Stimulated activated CD4-positive, alpha-beta T cell treated with anti-CD3 and anti-CD28 coated beads, TNF-alpha, amount 100 ng/mL, for 48 hours (primary cell): ENCODE measurements at places on chromosomes 6 and 20.

GRCh38 chr20:43744966-43745730, 18.3 kb upstream of the GTSF1L start:
- no peak for DNase-seq

DNA sequence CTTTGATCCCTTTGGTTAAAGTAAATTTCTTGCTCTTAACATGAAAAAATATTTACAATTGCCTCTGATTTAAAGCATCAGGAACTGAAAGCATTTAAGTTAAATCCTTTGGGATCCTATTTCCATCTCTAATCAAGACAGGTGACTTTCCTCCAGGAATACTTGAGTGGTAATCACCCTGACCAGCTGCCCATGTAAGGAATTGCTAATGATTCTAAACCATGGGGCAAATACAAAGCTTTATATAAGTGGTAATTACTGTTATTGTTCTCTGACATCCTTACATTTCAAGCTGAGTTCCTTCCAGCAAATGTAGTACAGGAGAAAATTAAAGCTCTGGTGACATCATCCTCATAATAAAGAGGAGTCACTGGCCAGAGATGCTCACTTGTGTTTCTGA, 100.6 kb downstream of the CRYBG1 start:
- DNase-seq = no peak

DNA sequence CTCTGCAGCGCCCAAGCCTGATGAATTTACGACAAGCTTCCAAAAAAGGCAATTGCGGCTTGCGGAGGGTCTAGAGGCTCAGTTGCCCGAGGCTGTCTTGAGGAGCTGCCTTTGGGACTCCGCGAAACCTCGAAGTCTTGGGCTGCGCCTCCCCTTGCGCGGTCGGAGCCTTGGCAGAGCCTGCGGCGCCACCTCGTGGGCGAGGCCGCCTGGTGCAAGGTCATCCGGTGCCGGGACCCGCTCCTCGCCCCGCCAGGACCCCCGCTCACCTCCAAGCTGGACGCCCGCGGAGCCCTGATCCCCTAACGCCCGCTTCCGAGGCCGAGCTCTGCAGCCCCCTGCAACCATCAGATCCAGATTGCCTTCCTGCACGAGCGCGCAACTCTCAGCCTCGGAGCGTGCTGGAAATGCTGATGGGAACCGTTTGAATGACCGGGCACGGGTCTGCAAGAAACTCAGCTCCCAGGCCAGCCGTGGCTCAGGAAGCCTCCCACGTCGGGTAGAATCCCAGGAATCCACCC, 14.9 kb upstream of the FAM210B start:
- peak; percentile 13 for DNase-seq

- DNase-seq = no peak
These were observed 82.8 kb downstream of the SASH1 start for GRCh38 chr6:148425443-148425842.

DNA sequence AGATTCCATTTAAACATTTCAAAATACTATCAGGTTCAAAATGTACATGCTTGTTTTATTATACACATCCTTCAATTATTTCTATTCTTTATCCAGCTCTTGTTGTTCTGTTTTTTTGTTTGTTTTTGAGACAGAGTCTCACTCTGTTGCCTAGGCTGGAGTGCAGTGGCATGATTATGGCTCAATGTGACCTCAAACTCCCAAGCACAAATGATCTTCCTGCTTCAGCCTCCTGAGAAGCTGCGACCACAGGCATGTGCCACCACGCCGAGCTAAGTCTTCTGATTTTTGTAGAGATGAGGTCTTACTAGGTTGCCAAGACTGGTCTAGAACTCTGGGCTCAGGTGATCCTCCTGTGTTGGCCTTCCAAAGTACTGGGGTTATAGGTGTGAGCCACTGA, 44.1 kb upstream of the SMIM29 start:
- no peak for DNase-seq

GRCh38 chr6:110784610-110784979, 30.7 kb downstream of the CDK19 start:
- no peak for DNase-seq

GRCh38 chr20:49747707-49748524, 34.2 kb upstream of the B4GALT5 start:
- no peak for DNase-seq

DNA sequence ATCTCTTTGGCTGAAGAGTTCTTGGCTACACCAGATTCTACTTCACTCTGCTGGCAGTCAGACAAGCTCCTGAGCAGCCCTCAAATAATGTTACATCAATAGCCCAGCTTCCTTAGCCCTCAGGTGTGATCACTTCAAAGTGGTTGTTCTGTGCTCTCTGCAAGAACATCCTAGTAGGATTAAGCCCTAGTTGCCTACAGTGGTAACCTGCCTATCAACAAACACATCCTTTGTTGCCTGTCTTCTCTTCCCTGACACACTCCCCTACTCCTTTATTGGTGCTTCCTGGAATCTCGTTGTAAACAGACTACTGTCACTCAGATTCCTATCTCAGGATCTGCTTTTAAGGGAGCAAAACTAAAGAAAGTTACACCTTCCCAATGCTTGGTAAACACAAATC, 45.1 kb upstream of the TASP1 start:
- no peak for DNase-seq

DNA sequence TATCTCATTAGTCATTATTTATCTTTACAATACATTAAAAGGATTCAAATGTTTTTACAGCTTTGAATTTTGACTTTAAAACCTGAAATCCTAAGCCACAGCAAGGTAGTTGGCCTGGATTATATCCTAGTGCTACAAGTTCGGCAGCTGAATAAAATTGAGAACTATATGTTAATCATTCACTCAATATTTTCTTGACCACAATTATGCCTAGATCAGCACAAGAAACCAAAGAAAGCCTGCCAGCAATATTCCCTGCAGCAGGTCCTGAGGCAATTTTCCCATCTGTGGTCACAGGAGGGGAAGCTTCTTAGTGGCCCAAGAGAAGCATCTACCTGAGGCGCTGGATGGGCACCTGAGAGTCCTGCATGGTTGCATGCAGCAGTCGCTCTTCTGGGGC, 183.5 kb downstream of the GMDS start:
- DNase-seq = no peak

- no peak for DNase-seq
These were observed 25.0 kb downstream of the TMEM242 start for GRCh38 chr6:157298216-157298724.

DNA sequence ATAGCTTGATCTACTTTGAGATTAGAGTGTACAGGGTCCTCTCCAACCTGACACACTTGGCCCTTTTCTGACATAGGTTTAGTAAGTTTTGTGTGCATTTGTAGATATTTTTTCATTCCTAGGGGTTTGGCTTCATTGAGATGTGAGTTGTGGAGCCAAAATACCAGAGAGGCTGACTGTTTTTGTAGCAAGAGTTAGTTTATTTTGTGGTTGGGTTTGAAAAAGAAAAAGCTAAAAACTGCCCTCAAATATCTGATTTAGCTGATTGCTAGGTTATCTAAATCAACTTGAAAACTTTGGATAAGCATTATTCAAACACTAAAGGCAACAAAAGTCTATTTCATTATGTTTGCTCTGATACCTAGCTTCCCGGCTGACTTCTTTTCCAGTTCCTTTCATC, 164.7 kb upstream of the CENPW start:
- DNase-seq = no peak

GRCh38 chr6:157663261-157663660, 159.8 kb upstream of the SNX9 start:
- DNase-seq = no peak

DNA sequence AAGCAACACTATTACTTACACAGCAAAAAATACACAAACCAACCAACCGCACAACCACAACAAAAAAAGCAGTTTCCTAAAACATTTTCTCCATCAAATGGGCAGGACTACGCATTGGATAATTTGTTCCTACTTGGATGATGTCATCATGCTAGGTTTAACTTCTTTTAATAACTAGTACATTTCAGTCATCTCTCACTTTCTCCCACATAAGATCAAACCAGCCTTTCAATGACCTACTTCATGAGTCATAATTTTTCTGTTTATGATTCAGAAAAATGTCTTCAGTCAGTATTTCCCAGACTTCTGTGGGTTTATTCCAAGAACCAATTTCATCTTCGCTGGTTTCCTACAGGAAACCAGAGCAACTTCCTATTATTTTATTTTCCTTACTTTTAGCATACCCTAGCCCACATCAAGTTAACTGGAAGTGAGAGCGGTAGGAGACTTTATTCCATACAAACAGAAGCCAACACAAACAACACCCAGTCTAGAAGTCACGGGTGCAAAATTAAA, 134.2 kb downstream of the GMDS start:
- no peak for DNase-seq

DNA sequence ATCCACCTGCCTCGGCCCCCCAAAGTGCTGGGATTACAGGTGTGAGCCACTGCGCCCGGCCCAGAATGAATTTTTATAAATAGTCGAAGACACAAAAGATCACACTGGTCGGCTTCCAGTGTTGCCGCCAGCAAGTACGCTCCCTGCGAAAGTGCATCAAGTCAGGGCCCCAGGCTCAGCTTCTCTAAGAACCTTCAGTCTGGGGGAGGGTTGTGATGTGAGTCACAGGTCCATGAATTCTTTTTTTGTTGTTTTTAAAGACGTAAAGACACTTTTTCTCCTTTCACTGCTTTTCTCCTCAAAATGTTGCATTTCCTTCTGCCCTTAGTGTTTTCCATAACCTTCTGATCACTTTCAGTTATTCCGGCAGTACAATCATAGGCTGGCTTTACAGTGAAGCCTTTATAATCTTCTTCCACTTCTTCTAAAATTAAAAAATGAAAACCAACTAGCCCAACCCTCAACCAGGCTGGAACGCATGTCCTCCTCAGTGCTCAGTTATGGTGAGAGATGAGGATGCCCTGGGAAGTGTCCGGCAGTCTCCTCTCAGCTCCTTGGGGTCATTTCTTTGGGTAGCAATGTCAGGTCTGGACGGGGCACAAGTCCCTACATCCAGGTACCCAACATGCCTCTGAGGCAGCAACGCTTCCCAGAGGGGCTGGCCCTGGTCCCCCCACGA, 66.6 kb downstream of the CSE1L start:
- DNase-seq = no peak

- no peak for DNase-seq
These were observed 6.4 kb upstream of the TRIM40 start for GRCh38 chr6:30129265-30130178.

DNA sequence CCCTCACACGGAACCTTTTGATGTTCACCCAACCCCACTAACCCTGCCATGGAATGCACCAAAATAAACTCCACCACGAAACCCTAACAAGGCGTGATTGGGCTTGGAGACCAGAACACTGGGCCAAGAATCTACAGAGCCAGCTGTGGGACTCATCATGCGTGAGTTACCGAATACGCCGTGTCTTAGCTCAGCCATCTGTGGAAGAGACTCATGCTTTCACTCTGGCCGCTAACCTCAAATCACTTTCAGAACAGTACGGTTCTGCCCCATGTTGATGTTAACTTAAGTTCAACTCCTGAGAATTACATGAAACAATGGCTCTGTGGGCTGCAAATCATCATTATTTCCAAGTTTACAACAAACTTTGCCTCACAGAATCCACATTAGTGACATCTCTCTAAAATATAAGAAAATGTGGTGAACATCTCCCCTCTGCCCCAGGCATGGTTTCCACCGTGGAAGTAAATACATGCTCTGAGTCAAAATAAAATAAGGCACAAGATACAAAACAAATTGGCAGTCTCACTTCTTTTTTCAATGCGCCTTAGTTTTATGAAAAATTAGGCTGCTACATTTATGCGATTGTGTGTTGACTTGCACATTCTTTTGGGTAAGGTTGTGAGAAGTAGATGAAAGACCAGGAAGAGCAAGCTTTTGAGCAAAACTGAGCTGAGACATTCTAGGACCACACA, 308.9 kb upstream of the EXOC2 start:
- DNase-seq = no peak

DNA sequence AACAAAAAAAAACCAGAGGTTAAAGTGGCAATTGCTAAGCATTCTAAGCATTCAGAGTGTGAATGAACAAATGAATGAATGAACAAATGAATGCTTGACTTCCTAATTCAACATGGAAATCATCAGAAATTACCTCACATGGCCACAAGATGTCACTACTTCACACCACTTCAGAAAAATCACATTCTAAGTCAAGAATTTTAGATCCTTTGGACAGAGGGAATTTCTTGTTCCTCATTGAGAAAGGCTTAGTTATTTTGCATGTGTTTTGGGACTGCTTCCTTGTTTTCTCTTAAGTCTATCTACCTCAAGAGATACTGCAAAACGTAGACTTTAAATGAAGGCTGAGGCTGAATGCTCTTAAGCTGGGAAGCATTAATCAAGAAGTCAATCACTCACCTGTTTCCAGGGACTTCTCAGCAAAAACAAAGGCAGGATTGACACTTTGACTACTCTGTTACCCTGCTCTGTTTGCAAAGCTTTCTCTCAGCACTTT, 120.2 kb downstream of the MBOAT1 start:
- DNase-seq = no peak

GRCh38 chr6:142914369-142914768, 30.6 kb downstream of the HIVEP2 start:
- no peak for DNase-seq

DNA sequence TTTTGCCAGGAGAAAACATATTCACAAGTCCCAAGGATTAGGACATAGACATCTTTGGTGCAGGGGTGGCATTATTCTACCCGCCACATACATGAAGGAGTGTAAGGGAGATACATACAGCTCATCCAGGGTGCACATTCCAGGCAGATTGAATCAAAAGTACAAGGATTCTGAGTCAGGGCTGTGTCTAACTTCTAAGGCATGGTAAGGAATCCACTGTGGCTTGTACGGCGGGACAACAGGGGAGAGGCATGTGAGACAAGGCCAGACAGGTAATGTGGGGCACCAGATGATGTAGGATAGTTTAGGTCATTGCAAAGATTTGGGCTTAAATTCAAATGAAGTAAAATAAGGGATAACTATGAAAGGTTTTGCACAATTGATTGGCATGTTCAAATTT, 780.9 kb downstream of the C6orf118 start:
- DNase-seq = no peak

GRCh38 chr6:74768120-74768519, 437.7 kb downstream of the COL12A1 start:
- DNase-seq = no peak

DNA sequence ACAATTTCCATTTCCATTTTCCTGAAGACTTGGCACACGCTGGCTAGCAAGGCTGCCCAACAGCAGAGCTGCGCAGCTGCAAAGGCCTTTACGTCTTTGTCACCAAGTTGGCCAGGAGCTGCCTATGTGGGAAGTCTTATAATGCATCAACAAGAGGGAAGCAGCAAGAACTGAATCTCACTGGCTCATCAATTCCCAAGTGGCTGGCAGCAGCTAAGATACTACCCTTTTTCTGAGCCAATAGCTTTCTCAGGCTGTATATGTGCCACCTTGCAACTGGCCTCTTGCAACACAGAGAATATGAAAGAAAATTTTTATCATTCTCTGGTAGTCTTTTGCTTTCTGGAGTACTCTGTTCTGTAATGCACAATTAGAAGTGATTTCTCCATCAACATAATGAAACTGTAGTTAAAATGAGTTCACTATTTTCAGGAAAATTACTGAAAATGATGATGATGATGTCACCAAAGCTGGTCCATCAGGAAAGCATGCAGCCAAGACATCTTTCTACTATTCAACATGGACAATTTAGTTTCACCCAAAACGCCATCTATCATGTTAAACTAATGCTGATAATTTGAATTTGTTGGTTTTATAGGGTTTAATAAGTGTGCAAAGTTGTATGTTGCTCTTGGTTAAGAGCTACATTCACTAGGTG, 97.3 kb upstream of the FOXA2 start:
- no peak for DNase-seq
